GM23338 (cell line): ENCODE measurements at places on chromosomes 7 and 10. TPM values are rescaled to one million over a fixed set of nuclear protein-coding genes. Genes with fewer than 3 reads are reported as not detected.
A peak's percentile ranks its signal among the peaks of the same experiment; 100 is the strongest.

GRCh38 chr10:79186486-79187120 lies 117.8 kb downstream of the ZMIZ1 start:
- no peak for DNase-seq

GRCh38 chr7:2893411-2893861 lies 49.3 kb upstream of the GNA12 start:
- DNase-seq = no peak

- no peak for DNase-seq
These were observed 123.0 kb upstream of the JCAD start for GRCh38 chr10:30182191-30183054.

DNA sequence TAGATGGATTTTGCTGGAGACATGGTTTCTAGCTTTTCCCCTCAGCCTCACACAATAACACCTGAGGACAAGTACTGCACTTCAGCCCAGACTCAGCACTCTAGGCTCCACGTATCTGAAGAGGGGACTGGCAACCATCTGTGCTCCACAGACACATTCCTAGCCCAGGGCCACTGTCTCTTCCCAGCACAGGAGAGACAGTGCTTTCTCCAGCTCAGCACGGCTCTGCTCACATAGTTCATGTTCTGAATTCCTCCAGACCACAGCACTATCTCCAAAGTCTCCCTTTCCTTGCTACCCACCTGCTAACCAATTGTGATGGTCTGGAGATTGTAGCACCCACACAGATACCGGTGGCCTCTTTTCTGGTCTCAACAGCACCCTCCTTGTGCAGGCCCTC lies 114.5 kb downstream of the HTR7 start:
- no peak for DNase-seq

DNA sequence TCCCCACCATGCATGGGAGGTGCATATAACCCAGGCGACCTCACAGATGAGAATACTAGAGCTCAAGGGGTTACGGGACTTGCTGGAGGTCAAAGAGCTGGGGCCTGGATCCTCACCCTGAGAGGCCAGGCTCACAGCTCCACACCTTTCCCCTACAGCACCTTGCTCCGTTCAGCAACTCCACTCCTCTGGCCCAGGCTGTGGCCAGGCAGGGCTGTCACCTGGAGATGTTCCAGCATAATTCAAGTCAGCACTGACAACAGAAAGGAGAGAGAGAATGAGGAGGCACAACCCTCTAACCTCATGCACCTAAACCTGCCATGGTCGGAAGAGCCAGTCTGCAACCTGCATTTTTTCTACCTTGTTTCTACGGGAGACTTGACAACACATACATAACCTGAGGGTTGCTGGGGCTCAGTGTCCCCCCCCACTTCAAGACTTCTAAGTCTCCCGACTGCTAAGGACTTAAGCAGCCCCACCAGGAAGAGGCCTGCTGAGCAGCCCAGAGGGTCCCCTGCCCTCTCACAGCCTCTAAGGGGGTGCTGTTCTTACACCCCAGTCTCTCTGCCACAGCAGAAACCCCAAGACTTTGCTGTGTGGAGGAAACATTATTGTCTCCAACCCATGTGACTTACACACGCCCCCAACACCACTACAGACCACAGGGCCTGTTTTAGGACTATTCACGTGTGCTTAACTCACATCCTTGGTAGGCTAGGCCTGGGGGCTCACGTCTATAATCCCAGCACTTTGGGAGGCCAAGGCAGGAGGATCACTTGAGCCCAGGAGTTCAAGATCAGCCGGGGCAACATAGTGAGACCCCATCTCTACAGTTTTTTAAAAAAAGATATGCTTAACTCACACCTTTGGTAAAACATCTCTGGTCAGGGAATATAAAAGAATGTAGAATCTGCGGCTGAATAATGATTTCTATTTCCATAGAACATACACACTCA lies 175.6 kb downstream of the FAM107B start:
- no peak for DNase-seq

Gene ATAD1
- polyA plus RNA-seq = 26.3 and 30.3 TPM in 2 replicates

GRCh38 chr7:25664593-25664992 lies 436.3 kb upstream of the NPVF start:
- DNase-seq = no peak

- no peak for DNase-seq
These were observed 89.5 kb upstream of the CCNY start for GRCh38 chr10:35246770-35247343.

- no peak for DNase-seq
These were observed 373.5 kb downstream of the KCNMA1 start for GRCh38 chr10:77264107-77264506.

GRCh38 chr7:22426463-22427094 lies 69.6 kb upstream of the RAPGEF5 start:
- DNase-seq = no peak

DNA sequence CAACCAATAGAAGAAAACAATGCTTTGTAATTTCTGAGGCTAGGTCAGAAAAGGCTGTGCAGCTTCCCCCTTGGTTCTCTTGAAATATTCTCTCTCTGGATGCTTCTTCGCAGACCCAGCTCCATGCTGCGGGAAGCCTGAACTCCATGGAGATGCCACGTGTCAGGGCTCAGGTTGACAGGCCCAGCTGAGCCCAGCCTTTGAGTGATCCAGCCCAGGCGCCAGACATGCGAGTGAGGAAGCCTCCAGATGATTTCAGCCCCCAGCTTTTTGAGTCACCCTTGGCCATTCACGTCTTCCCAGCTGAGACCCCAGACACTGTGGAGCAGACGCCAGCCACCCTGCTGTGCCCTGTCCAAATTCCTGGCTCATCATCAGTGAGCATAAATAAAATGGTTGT lies 378.4 kb upstream of the NRP1 start:
- no peak for DNase-seq

Gene MARCHF5
- 11.1 and 12.9 TPM in 2 replicates for polyA plus RNA-seq

- DNase-seq = no peak
These were observed 46.4 kb upstream of the KMT2E start for GRCh38 chr7:104967595-104967994.

Gene TUBAL3
- polyA plus RNA-seq = not detected in 2 replicates

DNA sequence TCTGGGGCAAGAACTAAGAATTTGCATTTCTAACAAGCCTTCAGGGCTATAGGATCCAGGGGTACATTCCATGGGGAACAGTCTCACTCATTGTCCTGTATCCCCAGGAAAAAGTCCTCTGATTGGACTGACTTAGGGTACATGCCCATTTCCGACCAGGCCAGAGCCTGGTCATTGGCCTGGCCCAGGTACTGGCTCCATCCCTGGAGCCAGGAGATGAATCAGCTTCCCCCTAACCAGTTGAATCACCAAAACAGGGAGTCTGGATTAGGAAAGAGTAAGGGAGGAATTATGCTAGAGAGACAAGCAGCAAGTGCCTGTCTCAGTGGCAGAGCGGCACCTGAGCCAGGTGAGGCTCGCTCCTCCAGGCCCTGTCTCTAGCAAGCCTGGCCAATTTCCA lies 137.5 kb downstream of the FGFR2 start:
- DNase-seq = no peak

Gene CLRN3
- not detected in 2 replicates for polyA plus RNA-seq

GRCh38 chr7:151340794-151341356 lies 737 bp upstream of the NUB1 start:
- no peak for DNase-seq

Gene ABLIM1
- polyA plus RNA-seq = 18.5 and 21.9 TPM in 2 replicates

GRCh38 chr7:71155236-71155635 lies 23.3 kb downstream of the GALNT17 start:
- DNase-seq = no peak

DNA sequence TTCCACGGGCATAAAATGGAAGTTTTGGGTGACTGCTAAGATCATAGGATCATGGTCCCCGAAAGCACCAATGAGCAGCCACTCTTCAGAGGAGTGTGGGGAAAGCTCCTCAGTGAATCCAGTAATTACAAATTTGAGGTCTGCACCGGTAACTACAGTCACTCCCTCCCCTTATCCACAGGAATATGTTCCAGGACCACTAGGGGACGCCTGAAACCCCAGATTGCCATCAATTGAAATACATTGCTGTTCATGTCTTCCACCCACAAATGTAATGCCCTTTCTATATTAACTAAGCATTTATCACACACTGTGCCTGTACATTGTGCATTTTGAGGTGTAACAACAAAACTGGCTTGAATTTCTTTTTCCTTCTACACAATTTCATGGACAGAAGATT lies 447.9 kb upstream of the PFKP start:
- peak; percentile 72 for DNase-seq

DNA sequence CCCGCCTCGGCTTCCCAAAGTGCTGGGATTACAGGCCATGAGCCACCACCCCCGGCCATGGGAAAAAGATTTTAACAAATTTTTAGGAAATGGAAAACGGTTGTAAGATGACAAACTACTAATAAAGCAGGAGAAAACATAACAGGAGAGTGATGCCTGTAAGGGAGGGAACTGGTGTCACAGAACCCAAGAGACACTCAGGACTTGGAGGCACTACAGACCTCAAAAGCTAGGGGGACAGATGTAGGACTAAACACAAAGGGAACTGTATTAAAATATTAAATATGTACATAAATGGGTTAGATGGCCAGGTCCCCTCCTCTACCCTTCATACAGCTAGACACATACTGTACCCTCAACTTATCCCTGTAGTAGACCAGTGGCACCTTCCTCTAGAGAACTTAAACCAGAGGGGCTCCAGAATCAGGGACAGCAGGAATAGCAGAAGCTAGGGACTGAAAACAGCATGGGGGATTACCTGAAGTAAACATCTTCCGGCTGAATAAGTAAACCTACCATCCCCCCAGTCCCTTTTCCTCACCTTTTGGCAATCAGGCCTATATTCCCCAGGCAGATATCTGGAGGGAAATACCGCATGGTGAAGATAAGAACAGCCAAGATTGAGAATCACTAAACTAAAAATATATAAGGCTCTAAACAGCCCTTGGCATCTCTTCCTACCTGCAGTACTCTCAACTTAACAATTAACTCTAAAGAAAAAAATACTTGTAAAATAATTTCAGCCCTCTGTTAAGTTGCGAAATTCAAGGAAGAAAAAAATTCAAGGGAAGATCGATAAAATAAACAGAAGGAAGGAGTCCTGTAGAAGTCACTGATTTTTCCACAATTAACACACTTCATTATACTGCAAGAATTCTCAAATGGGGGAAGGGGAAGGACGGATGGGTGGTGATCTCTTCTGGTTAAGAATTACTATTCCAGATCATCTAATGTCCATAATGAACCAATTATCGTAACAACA lies 15.5 kb downstream of the TM9SF3 start:
- DNase-seq = peak; percentile 70

Gene LRIT1
- not detected in 2 replicates for polyA plus RNA-seq

GRCh38 chr7:30330134-30331111 lies 46.0 kb downstream of the ZNRF2 start:
- no peak for DNase-seq

DNA sequence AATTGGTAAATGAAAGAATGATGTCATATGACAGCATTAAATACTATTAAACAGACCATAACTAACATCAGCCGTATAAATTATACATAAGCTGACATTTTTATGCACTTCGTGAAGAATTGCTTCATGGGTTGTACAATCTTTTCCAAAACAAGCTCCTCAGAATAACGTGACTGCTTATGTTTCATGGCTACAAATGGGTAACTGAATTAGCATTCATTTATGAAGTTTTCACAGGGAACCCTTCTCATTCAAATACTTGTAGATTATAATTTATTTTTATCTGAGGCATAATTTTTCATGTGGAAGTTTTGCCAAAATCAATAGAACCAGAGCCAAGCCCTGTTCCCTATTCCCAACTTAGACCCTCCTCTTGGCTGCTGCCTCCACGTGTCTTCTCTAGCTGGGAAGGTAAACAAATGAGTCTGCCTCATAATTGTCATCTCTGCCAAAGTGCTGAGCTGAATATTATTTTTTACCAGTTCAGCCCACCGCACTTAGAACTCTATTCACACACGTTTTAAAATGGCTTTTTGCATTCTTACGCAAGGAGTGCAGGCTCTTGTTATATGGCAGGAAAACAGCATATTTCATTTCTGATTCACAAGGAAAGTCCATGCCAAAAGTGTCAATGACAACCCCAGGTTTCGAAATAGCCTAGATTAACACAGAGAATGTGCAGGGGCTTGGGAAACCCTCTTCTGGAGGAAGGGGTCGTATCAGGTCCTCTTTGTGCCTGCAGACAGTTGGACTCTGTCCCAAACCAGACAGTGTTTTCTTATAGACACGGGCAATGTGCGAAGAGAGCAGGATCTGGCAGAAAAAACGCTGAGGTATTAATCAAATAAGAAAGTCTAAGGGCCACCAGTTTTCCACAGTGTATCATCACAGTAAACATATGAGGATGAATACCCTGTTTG lies 370.7 kb upstream of the MGMT start:
- DNase-seq = no peak

- no peak for DNase-seq
These were observed 142.6 kb downstream of the TWIST1 start for GRCh38 chr7:18974803-18975202.
